ENCODE measurements at places on chromosomes 11 and 22. TPM values are rescaled to one million over a fixed set of nuclear protein-coding genes. Genes with fewer than 3 reads are reported as not detected.

DNA sequence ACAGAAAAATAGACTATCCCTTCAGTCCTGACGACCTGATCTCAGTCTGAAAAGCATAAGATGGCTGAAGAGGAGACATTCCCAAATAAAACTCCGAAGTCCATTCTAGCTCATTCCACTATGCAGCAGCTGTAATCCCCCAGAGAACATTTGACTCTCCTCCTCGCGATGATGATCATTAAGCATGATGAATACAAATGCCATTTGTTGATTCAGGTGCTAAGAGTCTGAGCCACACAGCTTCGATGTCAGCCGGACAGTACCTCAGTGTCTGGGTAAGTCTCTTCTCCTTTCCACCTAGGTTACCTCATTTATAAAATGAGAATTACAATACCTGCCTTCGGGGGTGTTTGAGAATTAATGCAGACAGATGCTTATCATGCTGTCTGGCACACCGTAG lies 94.8 kb downstream of the TENM4 start:
- no peaks in the 10 kb centered on the region for H3K4me1 ChIP-seq
- H3K4me3 ChIP-seq = no peak overlapping the region
- no peak for DNase-seq
- H3K27me3 ChIP-seq = no peaks in the 10 kb centered on the region

GRCh38 chr22:48507171-48507570 lies 1320.5 kb downstream of the BRD1 start:
- H3K36me3 ChIP-seq = no peaks in the 10 kb centered on the region
- no peak overlapping the region for H3K27ac ChIP-seq
- no peak for DNase-seq
- H3K4me3 ChIP-seq = no peak overlapping the region

DNA sequence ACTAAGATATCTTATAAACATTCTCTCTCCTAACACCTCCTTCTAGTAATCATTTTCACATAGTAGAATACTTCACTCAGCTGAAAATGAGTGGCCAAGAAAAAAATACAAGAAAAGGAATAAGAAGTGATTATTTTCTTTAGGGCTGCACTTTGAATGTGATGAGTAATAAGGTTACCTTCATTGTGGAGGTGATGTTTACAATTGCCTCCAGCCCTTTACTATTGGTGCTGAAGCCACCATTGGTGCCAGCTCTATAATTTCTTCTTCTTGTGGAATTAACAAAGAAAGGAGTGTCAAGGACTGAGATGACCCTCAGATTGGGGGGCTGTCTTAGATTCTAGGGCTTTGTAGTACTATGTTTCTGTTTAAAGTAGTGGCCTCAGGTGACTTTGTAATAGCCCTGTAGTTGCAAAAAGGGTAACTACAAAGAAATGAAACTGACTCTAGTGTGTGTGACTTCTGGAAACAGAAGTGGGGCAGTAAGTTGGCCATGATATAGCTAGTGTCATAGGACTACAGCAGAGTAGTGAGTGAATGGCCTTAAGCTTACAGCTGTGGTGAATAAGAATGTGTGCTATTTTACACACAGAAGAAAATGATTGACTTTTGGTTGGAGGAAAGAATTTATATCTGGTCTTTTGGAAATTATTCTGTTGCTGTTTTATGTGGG lies 287.2 kb downstream of the TMEM135 start:
- DNase-seq = no peak
- no peak overlapping the region for H3K4me3 ChIP-seq
- peaks cover 3% of the 10 kb centered on the region for H3K4me1 ChIP-seq
- no peaks in the 10 kb centered on the region for H3K27me3 ChIP-seq

DNA sequence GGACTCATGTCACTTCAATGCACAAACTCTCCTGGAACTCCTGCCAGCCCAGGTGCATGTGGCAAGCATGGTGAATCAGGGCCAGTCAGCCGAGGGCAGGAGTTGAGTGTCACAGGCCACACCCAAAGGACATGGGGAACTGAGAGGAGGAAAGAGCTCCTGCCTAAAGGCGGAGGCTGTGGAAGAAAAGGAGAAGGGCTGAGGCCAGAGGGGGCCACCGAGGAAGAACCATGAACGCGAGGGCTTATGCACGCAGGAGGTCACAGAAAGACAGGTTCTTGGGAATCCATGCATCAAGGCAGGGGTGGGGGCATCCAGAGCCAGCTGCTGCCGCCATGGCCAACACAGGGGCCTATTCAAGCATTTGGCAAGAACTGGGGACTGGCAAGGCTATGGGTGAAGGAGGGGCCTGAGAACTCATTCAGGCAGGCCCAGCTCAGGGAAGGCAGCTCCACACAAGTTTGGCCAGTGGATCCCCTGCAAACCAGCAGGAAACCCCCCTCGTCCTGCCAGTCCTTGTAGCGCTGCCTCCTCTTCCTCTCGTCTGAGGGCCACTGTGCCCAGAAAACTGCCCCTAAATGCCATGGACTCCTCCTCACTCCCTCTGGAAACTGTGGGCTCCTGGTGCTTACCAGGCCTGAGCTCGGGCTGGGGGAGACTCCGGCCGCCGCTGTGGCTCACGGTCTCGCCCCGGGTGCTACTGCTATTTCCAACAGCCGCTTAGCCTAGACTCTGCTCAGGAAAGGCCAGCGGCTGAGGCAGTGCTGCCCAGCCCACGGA lies 15.4 kb downstream of the PPM1F start:
- no peak for DNase-seq

DNA sequence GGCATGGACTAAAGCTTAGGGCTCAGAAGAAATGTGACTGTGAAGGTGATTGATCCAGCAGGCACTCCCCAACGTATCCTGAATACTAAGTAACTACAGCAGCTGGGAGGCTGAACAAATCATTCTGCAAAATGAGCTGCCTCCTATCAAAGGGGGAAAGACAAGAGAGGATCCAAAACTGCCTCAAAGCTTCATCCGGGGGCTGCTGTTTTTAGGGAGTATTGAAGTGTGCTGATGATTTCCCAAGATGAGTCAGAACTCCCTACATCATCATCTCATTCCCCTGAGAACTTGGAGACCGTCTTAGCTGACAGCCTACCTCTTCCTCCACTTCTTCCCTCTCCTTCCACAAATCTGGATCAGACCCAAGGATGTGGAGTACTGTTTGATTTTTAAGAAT lies 108.4 kb upstream of the GRAMD1B start:
- no peak overlapping the region for H3K4me3 ChIP-seq
- DNase-seq = no peak
- peaks cover 30% of the 10 kb centered on the region for H3K27me3 ChIP-seq
- H3K36me3 ChIP-seq = no peaks in the 10 kb centered on the region
- no peak overlapping the region for H3K27ac ChIP-seq
- H3K4me1 ChIP-seq = no peaks in the 10 kb centered on the region

DNA sequence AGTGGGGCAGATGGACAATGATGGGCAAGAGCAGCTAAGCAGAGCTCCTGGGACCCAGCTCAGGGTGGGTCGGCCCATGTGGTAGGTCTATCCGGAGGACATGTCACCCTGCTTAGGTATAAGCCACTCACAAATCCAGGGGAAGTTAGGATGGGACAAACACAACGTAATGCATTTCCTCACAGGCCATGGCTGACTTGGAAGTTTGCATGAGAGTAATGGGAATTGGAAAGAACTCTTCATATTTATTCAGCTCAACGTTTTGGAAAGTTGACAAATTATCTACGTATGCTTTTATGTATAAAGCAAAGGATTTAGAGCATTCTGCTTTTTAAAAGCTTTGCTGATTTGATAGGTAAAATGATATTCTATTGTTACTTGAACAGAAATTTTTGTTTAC lies 74.9 kb downstream of the SMCO4 start:
- no peaks in the 10 kb centered on the region for H3K36me3 ChIP-seq
- no peak overlapping the region for H3K27ac ChIP-seq
- DNase-seq = no peak
- no peaks in the 10 kb centered on the region for H3K4me1 ChIP-seq
- H3K27me3 ChIP-seq = no peaks in the 10 kb centered on the region
- H3K4me3 ChIP-seq = no peak overlapping the region

GRCh38 chr11:110606415-110606814 lies 105.8 kb downstream of the ARHGAP20 start:
- no peaks in the 10 kb centered on the region for H3K4me1 ChIP-seq
- no peak for DNase-seq
- H3K36me3 ChIP-seq = no peaks in the 10 kb centered on the region
- H3K27me3 ChIP-seq = peaks cover 25% of the 10 kb centered on the region
- no peak overlapping the region for H3K4me3 ChIP-seq

DNA sequence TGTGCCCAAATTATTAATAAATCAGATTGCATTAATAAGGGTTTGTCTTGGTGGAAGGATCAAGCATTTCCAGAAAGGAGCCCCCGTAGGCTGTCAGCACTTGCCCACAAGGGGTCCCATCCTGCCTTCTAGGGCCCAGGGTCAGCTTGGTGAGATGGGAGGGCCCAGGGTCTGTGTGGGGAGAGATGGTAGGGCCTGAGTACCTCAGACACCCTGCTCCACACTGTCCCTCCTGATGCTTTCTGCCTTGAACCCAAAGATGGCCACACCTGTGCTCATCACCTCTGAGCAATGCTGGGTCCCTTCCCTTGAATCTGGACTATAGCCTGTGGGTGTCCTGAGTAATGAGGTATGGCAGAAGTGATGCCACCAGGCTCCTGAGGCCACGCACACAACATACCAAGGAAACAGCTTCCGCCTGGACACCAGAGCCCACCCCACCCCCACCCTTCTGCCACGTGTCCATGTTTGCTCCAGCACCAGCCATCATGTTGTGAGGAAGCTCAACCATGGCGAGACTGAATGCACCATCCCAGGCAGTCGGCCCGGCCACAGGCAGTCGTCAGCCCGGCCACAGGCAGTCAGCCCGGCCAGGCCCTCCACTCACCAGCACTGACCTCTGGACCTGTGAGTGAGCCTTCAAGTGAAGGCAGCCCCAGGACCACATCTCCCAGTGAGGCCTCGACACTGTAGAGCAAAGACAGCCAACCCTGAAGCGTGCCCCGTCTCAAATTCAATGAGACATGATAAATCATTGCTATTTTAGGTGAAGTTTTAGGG lies 6.8 kb downstream of the BET1L start:
- no peak overlapping the region for H3K4me3 ChIP-seq
- H3K27me3 ChIP-seq = no peaks in the 10 kb centered on the region
- peaks cover 31% of the 10 kb centered on the region for H3K4me1 ChIP-seq
- peak; percentile 32 for DNase-seq

DNA sequence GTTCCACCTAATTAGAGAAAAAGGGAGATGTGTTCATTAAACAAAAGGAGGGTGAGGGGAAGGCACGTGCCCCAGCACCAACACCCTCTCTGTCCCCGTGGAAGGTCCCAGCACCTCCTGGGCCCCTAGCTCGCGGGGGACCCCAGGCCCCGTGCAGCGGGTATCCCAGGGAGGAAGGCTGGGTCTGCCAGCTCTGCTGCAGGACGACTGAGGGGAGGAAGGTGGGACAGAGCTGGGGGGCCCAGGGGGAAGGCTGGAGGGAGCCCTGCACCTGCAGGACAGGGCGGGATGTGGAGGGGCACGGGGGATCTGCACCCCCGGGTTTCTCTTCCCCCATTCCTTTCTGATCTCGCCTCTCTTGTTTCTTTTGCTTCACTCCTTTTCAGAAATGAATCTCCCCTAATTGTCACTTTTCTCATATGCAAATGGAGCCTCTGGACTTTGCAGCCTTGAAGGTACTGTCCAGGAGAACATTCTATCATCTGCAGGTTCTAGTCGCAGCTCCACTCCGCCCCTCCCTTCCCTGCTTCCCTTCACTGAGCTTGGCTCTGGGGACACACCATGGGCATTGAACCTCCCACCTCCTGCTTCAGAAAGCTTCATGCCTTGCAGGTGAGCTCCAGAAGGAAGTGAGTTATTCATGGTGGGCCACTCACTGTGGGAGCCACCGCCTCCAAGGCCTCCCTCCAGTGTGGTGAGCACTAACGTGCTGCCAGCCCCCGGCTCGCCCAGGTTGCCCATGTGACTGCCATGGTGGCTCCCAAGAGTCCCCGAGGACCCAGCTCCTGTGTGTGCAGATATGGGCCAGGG lies 111.0 kb downstream of the ST3GAL4 start:
- H3K36me3 ChIP-seq = no peaks in the 10 kb centered on the region
- H3K27me3 ChIP-seq = peaks cover 13% of the 10 kb centered on the region
- H3K4me1 ChIP-seq = peaks cover 20% of the 10 kb centered on the region
- peak overlapping the region; percentile 65 for H3K27ac ChIP-seq
- no peak for DNase-seq
- no peak overlapping the region for H3K4me3 ChIP-seq

- no peak overlapping the region for H3K4me3 ChIP-seq
- H3K36me3 ChIP-seq = no peaks in the 10 kb centered on the region
- no peaks in the 10 kb centered on the region for H3K4me1 ChIP-seq
- H3K27ac ChIP-seq = no peak overlapping the region
Observed at GRCh38 chr11:126527651-126528050, 172.2 kb downstream of the ST3GAL4 start.

GRCh38 chr11:33542921-33543320 lies 157.7 kb downstream of the C11orf91 start:
- H3K27me3 ChIP-seq = peaks cover 38% of the 10 kb centered on the region
- no peak overlapping the region for H3K27ac ChIP-seq

- no peaks in the 10 kb centered on the region for H3K4me1 ChIP-seq
- no peaks in the 10 kb centered on the region for H3K36me3 ChIP-seq
- DNase-seq = no peak
- H3K27me3 ChIP-seq = no peaks in the 10 kb centered on the region
- H3K4me3 ChIP-seq = no peak overlapping the region
- no peak overlapping the region for H3K27ac ChIP-seq
Observed at GRCh38 chr22:38029370-38029769, 27.8 kb upstream of the PICK1 start.

DNA sequence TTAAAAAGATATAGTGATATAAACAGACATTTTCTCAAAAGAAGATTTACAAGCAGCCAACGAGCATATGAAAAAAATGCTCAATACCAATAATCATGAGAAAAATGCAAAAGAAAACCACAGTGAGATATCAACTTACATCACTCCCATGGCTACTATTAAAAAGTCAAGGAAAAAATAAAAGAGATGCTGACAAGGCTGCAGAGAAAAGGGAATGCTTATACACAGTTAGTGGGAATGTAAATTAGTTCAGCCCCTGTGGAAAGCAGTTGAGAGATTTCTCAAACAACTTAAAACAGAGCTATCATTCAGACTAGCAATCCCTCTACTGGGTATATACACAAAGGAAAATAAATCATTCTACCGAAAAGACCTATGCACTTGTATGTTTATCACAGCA lies 97.1 kb upstream of the CARD18 start:
- H3K4me1 ChIP-seq = no peaks in the 10 kb centered on the region
- H3K27ac ChIP-seq = no peak overlapping the region
- no peak for DNase-seq
- H3K4me3 ChIP-seq = no peak overlapping the region
- H3K36me3 ChIP-seq = no peaks in the 10 kb centered on the region

- H3K36me3 ChIP-seq = peaks cover 7% of the 10 kb centered on the region
- DNase-seq = peak; percentile 48
- H3K4me3 ChIP-seq = no peak overlapping the region
- H3K4me1 ChIP-seq = no peaks in the 10 kb centered on the region
- no peak overlapping the region for H3K27ac ChIP-seq
Observed at GRCh38 chr11:10076458-10077141, 217.4 kb downstream of the SBF2 start.

GRCh38 chr11:118334745-118335144 lies 7.8 kb downstream of the CD3D start:
- H3K27ac ChIP-seq = peak overlapping the region; percentile 85
- no peak for DNase-seq
- no peaks in the 10 kb centered on the region for H3K27me3 ChIP-seq

- no peak overlapping the region for H3K4me3 ChIP-seq
- DNase-seq = no peak
- H3K27ac ChIP-seq = no peak overlapping the region
Observed at GRCh38 chr11:16365581-16366228, 9.4 kb upstream of the SOX6 start.

Gene KDM4D
- 1.3 TPM for total RNA-seq

Gene ELMOD1
- 0.16 TPM for total RNA-seq

Gene CBX6
- 73.1 TPM for total RNA-seq

Gene NLRP14
- 0.05 TPM for total RNA-seq

Gene B4GALNT4
- total RNA-seq = 0.32 TPM

Gene FAM227A
- total RNA-seq = 0.40 TPM

Gene UPK3A
- total RNA-seq = not detected

Gene CNTF
- 3.4 TPM for total RNA-seq

Gene KCNC1
- not detected for total RNA-seq

Gene OR52H1
- total RNA-seq = not detected

Data from activated CD8-positive, alpha-beta memory T cell treated with anti-CD3 and anti-CD28 coated beads, Interleukin-2, amount 10 ng/mL, durations not matched to agents 7 days and 5 days (primary cell).